ENCODE measurements at places on chromosomes 1 and 21.
A peak's percentile ranks its signal among the peaks of the same experiment; 100 is the strongest.

DNA sequence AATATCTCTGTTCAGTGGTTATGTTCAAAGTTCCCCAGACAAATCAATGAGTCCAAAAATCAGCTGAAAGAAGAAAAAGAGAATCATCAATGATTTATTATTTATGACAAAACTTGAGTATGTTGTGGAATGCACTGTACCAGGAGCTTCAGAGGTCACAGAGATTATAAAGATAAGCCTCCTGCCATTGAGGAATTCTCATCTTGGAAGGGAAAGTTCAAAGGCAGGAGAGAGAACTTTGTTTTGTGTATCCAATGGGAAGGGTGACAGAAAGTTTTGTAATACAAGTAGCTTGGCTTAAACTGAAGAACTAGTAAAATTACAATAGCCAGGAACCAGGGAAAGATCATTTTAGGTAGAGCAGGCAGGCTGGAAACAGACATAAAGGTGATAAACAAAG, 367.7 kb downstream of the VAV3 start:
- no peak for DNase-seq

DNA sequence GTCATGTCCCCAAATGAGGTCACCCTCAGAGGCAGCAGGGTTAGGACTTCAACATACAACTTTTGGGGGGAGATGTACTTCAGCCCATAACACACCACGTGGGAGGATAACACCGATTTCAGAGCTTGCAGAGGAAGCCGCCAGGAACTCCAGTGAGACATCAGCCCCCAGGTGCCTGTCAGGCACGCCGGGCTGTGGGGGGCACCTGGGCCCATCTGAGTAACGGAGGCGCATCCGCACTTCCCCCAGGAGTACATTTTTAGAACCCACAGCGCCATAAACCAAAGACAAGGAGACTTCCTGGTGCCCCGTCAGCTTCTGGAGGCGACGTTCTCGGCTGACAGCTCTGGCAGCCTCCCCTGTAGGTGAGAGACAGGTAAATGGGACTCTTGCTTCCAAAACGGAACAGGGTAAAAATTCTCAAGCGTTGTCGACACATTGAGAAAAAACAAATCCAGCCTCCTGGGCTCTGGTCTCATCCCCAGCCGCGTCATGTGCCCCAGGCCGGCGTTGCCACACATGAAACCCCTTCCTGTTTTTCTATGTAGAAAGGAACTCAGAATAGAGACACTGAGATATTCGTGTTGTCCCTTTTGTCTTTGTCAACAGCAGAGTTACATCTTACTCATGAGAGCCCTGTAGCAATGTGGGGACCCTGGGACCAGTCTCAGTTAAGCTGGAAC, 93.3 kb downstream of the PDE9A start:
- DNase-seq = no peak

- peak; percentile 26 for DNase-seq
Measured at GRCh38 chr1:89739013-89739843, 81.6 kb upstream of the LRRC8D start.

DNA sequence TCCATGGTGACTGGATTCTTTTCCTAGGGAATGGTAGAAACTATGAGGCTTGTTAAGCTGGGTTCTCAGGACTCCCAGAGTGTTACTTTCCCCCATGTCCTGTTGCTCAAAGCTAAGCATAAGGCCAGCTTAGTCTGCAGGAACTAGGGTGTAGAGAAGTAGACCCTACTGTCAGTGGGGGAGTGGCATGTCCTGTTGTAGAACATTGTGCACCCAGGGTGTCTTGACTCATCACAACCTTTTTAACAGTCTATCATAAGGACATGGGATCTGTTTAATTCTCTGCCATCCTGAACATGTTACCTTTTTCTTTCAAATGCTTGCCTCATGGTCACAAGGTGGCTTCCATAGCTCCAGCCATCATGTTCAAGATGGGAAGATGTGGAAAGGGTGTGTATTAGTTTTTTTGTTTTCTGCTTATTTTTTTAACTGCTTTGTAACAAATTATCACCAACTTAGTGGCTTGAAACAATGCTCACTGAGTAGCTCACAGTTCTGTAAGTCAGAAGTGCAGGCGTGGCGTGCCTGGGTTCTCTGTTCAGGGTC, 17.4 kb downstream of the OBSCN start:
- DNase-seq = no peak

- DNase-seq = peak; percentile 28
Measured at GRCh38 chr1:113981962-113982931, 3.0 kb downstream of the OLFML3 start.

GRCh38 chr1:17425806-17426600, 13.5 kb downstream of the RCC2 start:
- DNase-seq = no peak

GRCh38 chr1:162458236-162458635, 39.4 kb upstream of the UHMK1 start:
- DNase-seq = no peak

DNA sequence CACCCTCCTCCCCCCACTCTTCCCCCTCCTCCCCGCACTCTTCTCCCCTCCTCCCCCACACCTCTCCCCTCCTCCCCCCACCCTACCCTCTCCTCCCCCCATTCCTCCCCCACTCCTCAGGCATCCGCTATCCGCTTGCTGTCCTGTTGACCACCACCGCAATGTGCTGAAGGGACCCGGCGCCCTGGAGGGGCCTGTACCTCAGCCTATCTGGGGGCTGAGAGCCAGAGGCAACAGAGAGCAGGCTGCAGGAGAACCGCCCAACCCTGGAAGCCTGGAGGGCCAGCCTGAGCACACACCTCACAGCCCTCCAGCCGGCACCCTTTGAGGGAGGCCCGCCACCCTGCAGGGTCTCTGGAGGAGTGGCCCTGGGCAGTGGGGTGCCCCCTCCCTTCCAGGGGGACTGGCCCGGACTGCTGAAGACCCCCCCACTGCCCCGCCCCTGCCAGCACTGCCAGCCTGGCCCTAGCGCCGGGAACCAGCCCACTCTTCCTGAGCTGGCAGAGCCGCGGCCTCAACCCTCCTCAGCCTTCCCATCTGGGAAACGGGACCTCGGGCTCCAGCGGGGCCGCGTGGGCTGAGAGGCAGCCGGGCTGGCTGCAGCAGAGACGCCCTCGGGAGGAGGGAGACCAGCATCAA, 1.2 kb downstream of the C1QTNF12 start:
- DNase-seq = no peak
